ENCODE measurements at places on chromosomes 3 and 15. TPM values are rescaled to one million over a fixed set of nuclear protein-coding genes. Genes with fewer than 3 reads are reported as not detected.

CPNE9 gene
- 4.4 TPM for total RNA-seq

SAMD7 gene
- not detected for total RNA-seq

DAG1 gene
- 26.3 TPM for total RNA-seq

DNA sequence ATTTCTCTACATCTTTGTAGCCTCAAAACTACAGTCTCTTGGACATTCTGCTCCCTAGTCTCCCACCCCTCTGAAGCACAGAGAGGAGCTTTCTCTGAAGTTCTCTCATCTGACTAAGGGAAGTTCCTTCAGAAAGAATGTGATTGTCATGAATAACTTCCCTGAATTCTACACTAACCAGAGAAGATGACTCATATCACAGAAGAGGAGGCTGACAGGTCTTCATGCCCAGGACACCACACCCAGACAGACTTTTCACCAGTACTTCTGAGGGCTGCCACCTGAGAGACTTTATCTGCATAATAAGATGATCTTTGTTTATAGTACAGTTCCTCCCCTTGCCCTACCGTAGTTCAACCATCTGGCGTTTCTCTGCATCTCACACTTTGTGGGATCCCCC, 52.8 kb downstream of the CDIN1 start:
- no peak for DNase-seq

- DNase-seq = no peak
Observed at GRCh38 chr3:194950906-194951628, 265.4 kb downstream of the FAM43A start.

DNA sequence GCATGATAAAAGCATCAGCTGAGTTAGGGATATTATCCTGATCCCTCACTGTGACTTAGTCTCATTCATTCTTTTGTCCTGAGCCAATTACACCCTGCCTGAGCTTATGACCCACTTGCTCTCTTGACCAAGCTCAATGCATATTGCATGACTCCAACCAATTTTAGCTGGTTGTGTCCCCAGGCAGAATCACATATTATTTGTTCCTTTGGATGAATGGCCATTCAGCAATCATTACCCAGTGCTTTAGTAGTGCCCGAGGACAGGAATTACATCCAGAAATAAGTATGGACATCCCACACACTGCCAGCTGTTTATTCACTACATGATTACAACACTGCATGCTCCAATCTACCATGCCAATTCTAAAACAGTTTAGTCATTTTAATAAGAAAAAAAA, 322.5 kb downstream of the ZBBX start:
- DNase-seq = no peak

All from cerebellum (tissue), 4 donors.